ENCODE measurements at places on chromosomes 12 and 14.

GRCh38 chr12:57839996-57840395, 6.5 kb downstream of the CTDSP2 start:
- DNase-seq, result no peak

DNA sequence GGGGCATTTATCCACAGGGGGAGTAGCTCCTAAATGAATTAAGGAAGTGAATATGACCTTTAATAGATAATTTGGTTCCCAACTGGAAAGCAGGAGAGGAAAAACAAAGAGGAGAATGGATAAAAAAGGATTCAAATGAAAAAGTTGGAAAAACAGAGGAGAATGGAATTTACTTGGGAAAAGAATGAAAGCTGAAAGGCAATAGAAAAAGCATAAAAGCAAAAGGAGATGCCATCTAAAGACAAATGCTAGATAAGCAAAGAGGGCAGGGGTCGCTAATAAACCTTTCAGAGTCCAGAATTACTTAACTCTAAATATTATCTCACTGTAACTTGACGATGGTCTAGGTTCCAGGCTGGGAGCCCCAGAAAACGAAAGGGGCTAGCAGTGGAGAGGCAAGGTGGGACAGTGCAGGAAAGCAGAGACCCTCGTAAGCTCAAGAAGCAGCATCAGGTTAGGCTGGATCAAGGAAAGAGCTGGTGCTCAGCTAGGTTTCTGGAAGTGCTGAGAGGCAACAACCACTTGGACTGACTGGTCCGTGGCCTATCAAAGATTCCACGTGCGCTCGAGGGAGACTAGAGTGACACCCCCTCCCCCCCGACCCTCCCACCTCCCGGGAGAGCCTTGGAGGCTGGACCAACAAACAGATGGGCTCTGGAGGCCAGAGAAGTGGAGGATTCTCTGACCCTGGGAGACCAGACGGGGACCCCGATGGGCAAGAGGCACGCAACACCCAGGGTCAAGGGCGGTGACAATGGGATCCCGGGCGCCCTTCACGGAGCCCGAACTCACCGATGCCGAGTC, 1.2 kb downstream of the SLC2A13 start:
- DNase-seq, result no peak

- DNase-seq, result peak; percentile 17
Measured at GRCh38 chr14:56119201-56119981, 1.2 kb downstream of the PELI2 start.

GRCh38 chr14:94123868-94124267, 5.5 kb downstream of the IFI27L2 start:
- no peak for DNase-seq

GRCh38 chr14:69326611-69327010, 66.7 kb downstream of the GALNT16 start:
- no peak for DNase-seq

GRCh38 chr14:24366721-24367513, 1.1 kb upstream of the NFATC4 start:
- no peak for DNase-seq

DNA sequence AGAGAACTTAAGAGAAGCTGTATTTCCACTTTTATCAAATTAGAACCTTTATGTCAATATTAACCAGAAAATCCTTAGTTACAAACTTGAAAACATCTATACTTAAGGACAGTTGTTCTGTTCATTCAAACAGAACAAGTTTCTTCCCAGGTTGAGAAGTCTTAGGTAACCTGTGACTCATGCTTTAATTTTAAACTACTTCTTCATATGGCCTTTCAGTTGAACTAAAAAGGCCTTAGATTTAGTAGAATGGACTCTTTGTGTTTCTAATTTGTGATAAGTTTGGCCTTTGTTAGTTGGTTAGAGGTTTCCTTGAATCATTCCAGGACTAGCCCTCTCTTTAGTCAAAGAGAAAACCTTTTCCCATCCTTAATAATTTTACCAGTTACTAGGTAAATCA, 274.2 kb downstream of the FUT8 start:
- DNase-seq, result no peak

DNA sequence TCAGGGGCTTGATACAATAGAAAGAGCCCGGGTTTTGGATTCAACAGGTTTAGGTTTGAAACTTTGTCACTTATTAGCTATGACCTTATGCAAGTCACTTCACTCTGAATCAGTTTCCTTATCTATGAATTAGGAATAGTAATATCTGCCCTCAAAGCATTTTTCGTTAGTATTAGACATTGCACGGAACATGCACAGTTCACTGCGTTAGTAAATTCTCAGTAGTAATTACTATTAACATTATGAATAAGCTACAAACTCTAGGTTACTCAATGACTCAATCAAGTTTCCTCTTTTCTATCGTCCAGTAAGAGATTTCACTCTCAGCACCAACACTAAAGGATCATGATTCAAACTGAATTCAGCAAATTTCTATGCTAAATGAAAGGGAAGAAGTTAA, 150.3 kb downstream of the CEP83 start:
- no peak for DNase-seq

DNA sequence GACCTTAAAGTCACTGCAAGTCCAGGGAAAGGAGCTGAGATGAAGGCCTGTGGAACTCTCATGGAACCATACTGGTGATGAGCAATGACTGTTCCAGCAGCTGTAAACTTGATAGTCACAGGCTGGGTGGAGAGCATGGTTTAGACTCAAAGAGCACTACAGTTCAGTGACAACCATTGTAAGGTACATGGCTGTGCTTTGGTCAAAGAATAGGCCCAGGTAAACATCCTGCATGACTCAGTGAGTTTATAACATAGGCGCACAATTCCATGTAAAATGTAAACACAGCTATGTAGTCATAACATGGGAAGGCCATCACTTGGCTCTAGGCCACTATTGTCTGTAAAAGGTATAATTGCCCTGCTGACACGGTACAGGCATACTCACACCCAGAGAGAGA, 119.3 kb upstream of the FSCB start:
- DNase-seq, result no peak

- no peak for DNase-seq
Measured at GRCh38 chr12:45122768-45123380, 72.0 kb upstream of the DBX2 start.

- DNase-seq, result no peak
Measured at GRCh38 chr12:112716099-112717093, 75.2 kb upstream of the RPH3A start.

DNA sequence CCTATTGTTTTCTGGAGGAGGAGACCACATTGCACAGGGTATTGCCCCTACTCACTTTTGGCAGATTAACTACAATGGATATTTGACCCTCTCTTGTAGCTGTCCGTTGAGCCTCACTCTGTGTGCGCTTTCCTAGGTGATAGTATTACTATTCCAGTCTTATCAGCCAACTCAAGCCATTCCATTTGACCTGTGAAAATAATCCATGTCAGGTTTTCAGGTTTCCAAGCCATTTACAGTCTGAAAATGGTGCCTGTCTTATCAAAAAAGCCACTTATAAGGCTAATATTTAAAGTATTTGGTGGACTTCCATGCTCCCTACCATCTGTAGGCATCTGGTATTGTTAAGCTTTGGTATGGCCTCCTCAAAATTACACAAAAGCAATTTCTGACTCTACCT, 29.6 kb upstream of the KLRD1 start:
- DNase-seq, result no peak

- DNase-seq, result no peak
Measured at GRCh38 chr12:5716201-5716600, 228.9 kb downstream of the ANO2 start.

- DNase-seq, result no peak
Measured at GRCh38 chr12:45732936-45733335, 3.4 kb downstream of the ARID2 start.

GRCh38 chr14:64826333-64826732, 53.4 kb downstream of the SPTB start:
- no peak for DNase-seq

GRCh38 chr12:57025196-57025595, 8.9 kb upstream of the TAC3 start:
- no peak for DNase-seq

DNA sequence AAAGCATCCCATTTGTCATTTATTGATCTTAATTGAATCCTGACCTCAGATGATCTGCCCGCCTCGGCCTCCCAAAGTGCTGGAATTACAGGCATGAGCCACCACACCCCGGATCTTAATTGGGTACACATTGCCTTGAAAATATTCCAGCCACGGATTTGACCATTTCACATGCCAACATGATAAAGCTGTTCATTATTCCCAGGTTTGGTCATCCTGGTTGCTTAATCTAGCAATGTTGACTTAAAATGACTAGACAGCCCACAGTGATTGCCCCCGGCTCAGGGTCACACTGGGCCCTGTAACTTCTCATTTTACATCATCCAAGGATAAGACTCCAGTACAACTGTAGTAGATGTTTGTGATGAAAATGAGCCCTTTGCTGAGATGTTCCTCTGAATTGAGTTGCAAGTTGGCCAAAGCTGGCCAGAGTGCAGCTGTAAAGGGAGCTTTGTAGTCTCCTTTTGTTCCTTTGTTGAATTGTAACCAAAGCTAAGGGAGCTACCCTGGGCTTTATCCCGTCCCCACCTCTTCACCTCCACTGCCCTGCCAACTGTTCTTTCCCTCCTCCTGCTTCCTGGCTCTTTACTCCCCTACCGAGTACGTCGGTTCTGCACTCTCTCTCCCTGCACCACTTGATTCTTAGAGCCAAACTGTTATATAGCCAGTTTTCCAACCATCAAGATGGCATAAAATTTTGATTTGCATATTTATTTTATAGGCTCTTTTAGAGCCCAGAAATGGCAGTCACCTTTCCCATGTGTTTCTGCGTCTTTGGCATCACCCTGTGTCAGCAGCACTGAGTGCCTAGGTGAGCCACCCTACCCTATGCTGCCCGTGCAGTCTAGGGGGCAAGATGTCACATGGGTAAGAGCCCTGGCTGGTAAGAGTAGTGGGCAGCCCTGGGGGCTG, 141.3 kb upstream of the HIF1A start:
- no peak for DNase-seq

DNA sequence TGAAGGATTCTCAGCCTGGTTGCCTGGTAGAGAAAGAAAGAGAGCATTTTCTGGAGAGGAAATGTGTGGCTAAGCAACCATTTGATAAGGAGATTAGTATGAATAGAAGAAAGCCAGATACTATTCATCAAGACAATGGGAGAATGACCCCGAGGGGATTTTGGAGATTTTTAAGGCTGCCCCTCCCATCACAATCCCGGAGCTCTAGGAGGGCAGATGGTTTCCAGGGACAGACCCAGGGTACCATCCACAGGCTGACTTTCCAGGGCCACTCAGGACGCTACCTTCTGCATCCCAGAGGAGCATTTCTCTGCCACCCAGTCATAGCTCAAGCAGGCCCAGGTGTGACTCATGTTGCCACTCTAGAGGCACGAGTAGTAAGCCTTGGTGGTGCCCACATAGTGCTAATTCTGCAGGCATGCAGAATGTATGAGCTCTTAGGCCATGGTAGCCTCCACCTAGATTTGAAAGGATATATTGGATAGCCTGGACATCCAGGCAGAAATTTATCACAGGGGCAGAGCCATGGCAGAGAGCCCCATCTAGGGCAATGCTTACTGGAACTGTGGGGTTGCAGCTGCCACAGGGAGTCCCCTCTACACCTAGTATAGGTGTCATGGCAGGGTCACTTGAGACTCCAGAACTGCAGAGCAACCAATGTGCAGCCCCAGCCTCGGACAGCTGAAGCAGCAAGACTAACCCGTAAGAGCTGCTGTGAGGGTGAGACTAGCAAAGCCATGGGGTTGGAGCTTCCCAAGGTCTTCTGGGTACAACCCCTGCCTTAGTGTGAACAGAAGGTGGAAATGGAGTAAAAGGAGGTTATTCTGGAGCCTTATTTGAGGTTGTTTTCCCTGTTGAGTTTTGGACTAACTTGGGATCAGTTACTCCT, 366.0 kb downstream of the ZFP36L1 start:
- DNase-seq, result no peak

DNA sequence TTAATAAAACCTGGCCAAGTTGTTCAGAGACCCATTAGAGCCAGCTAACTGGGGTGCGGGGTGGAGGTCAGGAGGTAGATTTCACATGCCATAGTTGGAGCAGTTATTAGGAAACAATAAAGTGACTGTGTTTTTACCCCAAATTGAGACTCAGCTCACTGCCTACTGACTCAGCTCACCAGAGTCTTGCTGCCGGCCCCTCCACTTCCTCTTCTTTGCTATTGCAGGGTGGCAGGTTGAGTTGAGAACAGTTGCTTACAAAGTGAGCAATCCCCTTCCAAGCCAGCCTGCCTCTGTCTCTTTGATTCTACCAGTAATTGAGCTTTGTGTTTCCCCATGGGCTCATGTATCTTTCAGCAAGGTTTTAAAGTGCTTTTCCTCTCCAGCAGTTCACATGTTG, 12.9 kb downstream of the ST8SIA1 start:
- no peak for DNase-seq

GRCh38 chr12:22533155-22533554, 11.2 kb downstream of the C2CD5 start:
- DNase-seq, result no peak

- no peak for DNase-seq
Measured at GRCh38 chr14:38039496-38039895, 168.2 kb upstream of the SSTR1 start.

DNA sequence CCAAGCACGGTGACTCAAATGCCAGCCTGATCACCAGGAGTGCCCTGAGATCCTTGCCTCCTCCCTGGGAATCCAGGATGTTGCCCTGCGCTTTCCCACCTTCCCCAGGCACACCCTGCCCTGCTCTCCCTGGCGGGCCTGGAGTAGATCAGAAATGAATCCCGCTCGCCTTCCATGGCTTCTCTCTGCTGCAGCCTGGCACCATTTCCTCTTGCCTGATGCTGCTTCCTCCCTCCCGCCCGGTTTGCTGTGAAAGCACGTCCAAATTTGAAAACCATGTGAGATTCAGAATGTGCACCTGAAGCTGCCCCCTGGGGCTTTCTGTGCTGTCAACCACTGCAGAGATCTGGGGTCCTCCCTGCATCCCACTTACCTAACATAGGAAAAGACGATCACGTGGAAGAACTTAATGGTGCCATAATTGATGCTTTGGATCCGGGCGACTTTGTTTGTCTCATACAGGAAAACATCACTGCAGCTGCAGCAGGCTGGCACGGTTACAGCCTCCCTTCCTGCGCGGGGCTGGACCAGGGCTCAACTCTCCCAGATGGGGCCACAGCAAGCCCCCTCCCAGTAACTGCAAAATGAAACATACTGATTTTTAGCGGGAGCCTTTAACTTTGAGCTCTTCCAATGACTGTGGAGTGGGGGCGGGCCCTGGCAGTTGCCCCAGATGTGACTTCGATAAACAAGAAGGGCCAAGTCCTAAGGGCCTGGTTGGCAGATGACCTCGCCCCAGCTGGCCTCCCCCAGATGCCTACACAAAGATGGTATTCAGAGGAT, 24.9 kb upstream of the C12orf76 start:
- DNase-seq, result peak; percentile 4

Measured in activated gamma-delta T cell treated with Interleukin-2 at 50 U/mL for 16 hours (primary cell).